ENCODE measurements at places on chromosomes 16 and 17.

DNA sequence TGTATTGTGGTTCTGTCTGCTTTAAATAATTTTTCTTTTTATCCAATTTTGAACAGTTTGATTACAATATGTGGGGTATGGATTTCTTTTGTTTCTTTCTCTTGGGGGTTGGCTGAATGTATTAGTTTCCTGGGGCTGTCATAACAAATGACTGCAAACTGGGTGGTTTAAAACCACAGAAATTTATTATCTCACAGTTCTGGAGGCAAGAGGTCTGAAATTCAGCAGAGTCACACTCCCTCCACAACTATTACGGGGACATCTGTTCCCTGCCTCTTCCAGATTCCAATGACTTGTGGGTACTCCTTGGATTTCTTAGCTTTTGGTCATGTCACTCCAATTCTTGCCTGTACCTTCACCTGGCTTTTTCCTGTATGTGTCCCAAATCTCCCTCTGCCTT, 23.7 kb downstream of the COX11 start:
- peaks cover 13% of the 10 kb centered on the region for H3K36me3 ChIP-seq
- no peak for DNase-seq
- H3K4me3 ChIP-seq: no peak overlapping the region
- no peaks in the 10 kb centered on the region for H3K27me3 ChIP-seq

GRCh38 chr16:119835-120491, 18.5 kb downstream of the NPRL3 start:
- no peak overlapping the region for H3K27ac ChIP-seq
- DNase-seq: no peak
- peaks cover 18% of the 10 kb centered on the region for H3K36me3 ChIP-seq
- no peaks in the 10 kb centered on the region for H3K4me1 ChIP-seq

DNA sequence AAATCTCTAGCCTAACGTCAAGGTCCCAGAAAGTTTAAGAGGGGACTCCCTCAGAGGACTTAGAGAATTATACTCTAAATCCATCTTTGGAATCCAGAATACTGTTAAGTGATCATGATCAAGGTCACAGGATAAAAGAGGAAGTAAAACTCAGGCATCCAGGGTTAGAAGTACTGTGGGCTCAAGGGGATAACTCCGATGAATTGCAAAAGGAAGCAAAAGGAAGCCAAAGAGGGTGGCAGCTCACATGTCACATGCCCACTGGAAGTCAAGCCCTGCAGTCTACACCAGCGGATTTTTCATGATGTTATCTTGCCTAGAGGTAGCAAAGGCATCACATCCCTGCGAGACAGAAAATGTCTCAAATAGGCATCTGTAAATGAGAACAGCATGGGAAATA, 3.8 kb downstream of the ZNF821 start:
- H3K36me3 ChIP-seq: peaks cover 48% of the 10 kb centered on the region
- H3K27ac ChIP-seq: no peak overlapping the region
- no peak overlapping the region for H3K4me3 ChIP-seq
- no peak for DNase-seq

DNA sequence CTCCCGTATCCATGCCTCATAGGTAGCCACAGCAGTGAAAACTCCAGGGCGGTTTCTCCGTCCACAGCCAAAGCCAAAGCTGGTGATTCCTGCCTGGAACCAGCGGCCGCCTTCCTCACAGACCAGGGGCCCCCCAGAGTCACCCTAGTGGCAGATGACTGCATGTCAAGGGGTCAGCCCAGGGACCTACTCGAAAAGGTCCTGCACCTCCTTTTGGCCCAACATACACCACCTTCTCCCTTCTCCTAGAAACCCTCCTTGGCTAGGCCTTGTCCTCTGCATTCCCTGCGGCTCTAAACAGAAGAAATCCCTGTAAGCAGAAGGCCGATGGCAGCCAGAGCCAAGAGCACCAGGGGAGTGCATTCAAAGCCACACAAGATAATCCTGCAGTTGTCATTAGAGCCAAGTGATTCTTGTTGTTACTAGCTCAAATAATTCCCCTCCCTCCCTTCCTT, 6.1 kb downstream of the PRSS36 start:
- H3K27ac ChIP-seq: no peak overlapping the region
- H3K27me3 ChIP-seq: peaks cover 5% of the 10 kb centered on the region
- DNase-seq: no peak
- H3K4me1 ChIP-seq: peaks cover 46% of the 10 kb centered on the region
- no peaks in the 10 kb centered on the region for H3K36me3 ChIP-seq

DNA sequence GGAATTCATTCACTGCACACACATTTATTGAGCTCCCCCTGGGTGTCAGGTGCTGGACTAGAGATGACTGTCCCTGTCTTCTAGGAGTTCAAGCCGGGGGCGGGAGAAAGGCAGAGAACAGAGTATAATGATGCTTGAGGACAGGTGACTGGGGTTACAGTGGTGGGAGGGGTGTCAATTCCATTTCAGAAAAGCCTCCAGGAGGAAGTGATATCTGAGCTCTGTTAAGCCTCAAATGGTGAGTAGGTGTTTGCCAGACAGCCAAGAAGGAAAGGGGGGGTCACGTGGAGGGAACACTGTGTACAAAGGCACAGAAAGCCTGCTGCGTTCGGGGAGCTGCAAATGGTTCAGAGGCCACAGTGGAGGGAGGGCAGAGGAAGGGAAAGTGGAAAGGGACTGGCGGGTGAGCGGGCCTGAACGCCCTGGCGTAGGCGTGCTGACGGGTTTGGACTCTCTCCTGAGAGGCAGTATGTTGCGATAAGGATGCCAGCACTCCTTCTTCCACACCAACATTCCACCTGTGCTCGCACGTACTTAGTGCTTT, 9.7 kb upstream of the NXPH3 start:
- no peaks in the 10 kb centered on the region for H3K27me3 ChIP-seq
- DNase-seq: no peak
- no peak overlapping the region for H3K4me3 ChIP-seq

DNA sequence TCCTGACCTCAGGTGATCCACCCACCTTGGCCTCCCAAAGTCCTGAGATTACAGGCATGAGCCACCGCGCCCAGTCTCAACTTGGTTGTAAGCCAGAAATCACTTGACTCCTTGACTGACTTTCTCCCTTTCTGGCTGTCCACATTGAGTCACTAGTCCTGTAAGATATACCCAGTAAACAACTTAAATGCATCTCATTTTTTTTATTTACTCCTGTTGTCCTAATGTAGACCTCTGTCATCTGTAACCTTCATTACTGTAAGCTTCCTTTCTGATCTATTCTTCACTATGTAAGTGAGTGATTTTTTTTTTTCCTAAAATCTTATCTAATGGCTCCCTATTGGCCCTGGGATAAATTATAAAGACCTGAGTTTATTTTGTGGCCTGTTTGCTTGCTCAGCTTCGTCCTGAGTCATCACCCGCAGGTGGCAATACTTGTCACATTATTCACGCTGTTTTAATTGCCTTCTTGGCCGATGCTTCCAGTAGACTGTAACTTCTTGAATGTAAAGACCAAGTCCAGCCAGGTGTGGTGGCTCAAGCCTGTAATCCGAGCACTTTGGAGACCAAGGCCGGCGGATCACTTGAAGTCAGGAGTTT, 41.0 kb downstream of the PAFAH1B1 start:
- peaks cover 13% of the 10 kb centered on the region for H3K36me3 ChIP-seq
- DNase-seq: no peak
- no peaks in the 10 kb centered on the region for H3K27me3 ChIP-seq
- no peak overlapping the region for H3K27ac ChIP-seq
- no peak overlapping the region for H3K4me3 ChIP-seq
- peaks cover 49% of the 10 kb centered on the region for H3K4me1 ChIP-seq

- H3K4me1 ChIP-seq: no peaks in the 10 kb centered on the region
- H3K4me3 ChIP-seq: no peak overlapping the region
- H3K27me3 ChIP-seq: no peaks in the 10 kb centered on the region
- no peaks in the 10 kb centered on the region for H3K36me3 ChIP-seq
These were observed 182.4 kb upstream of the TOM1L1 start for GRCh38 chr17:54718286-54718685.

GRCh38 chr17:11332706-11333105, 91.7 kb downstream of the SHISA6 start:
- H3K4me1 ChIP-seq: no peaks in the 10 kb centered on the region
- H3K27ac ChIP-seq: no peak overlapping the region
- no peaks in the 10 kb centered on the region for H3K27me3 ChIP-seq
- H3K36me3 ChIP-seq: no peaks in the 10 kb centered on the region

DNA sequence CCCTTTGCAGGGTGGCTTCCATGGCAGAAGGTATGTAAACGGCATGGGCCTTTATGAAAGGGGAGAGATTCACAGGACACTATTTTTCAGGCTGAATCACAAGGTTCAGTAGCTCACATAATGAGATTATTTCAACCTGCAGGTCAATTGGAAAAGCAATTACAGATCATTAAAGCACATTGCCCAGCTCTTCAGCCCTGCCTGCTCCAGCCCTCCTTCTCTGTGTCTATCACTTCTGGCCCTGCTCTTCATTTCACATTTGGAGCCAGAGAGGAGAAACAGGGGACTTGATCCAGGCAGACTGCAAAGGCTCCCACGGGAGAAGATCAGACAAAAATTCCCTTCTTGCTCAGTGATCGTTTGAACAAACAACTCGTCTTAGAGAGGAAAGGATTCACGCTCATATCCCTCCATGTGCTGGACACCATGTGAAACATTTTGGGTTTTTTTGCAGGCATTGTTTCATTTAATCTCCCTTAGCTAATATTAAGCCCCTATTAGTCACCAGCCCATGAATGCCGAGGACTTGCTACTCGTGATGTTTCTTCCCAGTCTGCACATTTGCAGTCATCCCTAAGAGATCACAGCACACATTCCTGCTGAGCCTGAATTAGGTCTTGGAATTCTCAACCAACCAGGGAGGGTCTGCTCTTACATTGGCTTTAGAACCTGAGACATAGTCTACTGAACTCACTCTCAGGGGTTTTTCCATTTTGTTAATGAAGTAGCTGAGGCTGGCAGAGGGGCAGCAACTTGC, 443.9 kb upstream of the CCL2 start:
- peaks cover 10% of the 10 kb centered on the region for H3K27me3 ChIP-seq
- H3K4me3 ChIP-seq: no peak overlapping the region
- no peak overlapping the region for H3K27ac ChIP-seq
- no peaks in the 10 kb centered on the region for H3K36me3 ChIP-seq
- no peaks in the 10 kb centered on the region for H3K4me1 ChIP-seq

GRCh38 chr17:67615011-67615561, 102.7 kb upstream of the NOL11 start:
- H3K27me3 ChIP-seq: no peaks in the 10 kb centered on the region
- H3K36me3 ChIP-seq: no peaks in the 10 kb centered on the region
- H3K4me3 ChIP-seq: no peak overlapping the region
- H3K4me1 ChIP-seq: peaks cover 12% of the 10 kb centered on the region
- DNase-seq: no peak

DNA sequence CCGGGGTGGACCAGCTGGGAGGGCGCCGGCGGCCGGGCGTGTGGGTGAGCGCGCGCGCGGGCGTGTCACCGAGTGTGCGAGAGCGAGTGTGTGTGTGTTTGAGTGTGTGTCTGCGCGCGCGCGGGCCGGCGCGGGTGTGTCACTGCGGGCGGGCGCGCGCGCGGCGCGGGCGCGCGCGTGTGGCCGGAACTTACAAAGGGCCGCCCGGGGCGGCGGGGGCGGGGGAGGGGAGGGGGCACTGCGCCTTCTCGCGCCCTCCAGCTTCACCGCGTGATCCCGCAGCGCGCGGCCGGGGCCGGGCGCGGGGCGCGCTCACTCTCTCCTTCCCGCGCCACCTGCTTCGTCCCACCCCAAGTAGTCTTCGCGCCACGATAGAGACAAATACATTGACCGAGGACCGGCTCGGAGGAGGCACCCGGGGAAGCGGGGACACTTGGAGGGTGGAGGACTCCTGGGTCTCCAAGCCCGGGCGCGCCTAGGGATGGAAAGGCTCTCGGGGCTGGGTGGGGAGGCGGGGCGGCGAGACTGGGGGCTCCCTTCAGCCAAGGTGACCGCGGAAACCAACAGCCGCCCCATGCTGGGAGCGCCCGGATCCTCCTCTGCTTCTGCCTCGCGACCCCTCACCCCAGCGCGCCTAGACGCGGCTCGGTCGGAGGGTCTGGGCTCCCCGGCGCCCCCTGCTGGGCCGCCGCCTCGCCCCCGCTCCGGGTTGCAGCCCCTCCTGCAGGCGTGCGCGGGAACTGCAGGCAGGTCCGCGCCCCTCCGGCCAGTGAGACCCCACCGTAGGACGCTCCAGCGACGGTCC, at the start of gene SRCIN1:
Gene SRCIN1 (minus strand): TSS at position 112 of the 805 bp plus-strand sequence. CDS start 247 bp downstream, outside the sequence.
- H3K27ac ChIP-seq: peak within 1 kb of the TSS; percentile 72
- no peak for DNase-seq
- peaks cover 50% of the 10 kb centered on the region for H3K4me1 ChIP-seq
- H3K36me3 ChIP-seq: no peaks in the 10 kb centered on the region

DNA sequence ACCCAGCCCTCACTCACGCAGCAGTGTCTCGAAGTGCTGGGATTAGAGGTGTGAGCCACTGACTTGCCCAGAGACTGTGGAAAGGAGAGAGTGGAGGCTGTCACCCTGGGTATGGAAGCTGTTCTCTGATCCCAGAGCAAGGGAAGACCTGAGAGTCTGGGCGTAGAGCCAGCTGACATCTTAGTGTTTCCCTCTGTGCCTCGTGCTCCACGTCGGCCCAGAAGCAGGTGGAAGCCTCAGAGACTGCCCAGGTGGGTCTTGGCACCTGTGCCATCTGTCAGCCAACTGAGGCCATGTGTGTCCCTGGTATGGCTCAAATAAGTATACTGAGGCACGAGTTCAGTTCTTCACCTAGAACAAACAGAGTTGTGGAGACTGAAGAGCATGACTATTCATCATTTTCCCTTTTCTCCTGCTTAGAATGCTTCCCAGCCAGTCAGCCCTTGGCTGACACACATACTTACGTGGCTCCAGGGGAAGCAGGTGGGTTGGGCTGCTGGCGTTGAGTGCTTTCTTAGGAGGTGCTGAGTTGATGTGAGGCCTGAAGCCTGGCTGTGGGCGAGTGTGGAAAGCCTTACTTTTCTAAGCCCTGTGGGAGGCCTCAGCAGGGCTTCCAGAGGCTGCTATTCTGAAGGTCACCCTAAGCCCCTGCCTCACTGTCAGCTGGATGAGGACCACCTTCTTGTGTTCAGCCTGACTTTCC, 8.1 kb downstream of the CTRL start:
- no peaks in the 10 kb centered on the region for H3K27me3 ChIP-seq
- H3K4me3 ChIP-seq: no peak overlapping the region
- H3K36me3 ChIP-seq: peaks cover 12% of the 10 kb centered on the region
- peak; percentile 67 for DNase-seq
- H3K4me1 ChIP-seq: peaks cover 70% of the 10 kb centered on the region

DNA sequence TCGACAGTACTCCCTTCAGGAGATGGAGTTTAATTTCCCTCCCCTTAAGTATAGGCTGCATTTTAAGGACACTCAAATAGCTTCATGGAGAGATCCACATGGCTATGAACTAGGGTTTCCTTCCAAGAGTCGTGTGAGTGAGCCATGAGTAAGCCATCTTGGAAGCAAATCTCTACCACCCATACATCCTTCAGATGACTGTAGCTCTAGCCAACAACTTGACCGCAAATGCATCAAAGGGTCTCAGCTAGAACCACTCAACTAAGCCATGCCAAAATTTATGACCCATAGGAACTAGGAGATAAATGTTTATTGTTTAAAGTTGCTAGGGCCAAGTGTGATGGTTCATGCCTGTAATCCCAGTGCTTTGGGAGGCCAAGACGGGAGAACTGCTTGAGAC, 43.4 kb downstream of the METTL16 start:
- no peak for DNase-seq
- no peaks in the 10 kb centered on the region for H3K4me1 ChIP-seq
- peaks cover 72% of the 10 kb centered on the region for H3K36me3 ChIP-seq
- H3K27me3 ChIP-seq: no peaks in the 10 kb centered on the region
- no peak overlapping the region for H3K4me3 ChIP-seq

GRCh38 chr16:52800432-52800831, 252.3 kb downstream of the CHD9NB start:
- H3K4me3 ChIP-seq: no peak overlapping the region
- no peak overlapping the region for H3K27ac ChIP-seq
- H3K36me3 ChIP-seq: no peaks in the 10 kb centered on the region
- no peaks in the 10 kb centered on the region for H3K4me1 ChIP-seq

GRCh38 chr17:45270828-45271418, 9.0 kb upstream of the SPATA32 start:
- no peak overlapping the region for H3K4me3 ChIP-seq
- H3K27ac ChIP-seq: no peak overlapping the region
- DNase-seq: peak; percentile 56

Measured in suprapubic skin (tissue), 4 donors.